ENCODE measurements at places on chromosomes 4 and X. TPM values are rescaled to one million over a fixed set of nuclear protein-coding genes. Genes with fewer than 3 reads are reported as not detected.

- DNase-seq: no peak
These were observed 230.1 kb downstream of the HS6ST2 start for GRCh38 chrX:132728296-132728695.

Gene GUCY1B1
- total RNA-seq: not detected

- no peak for DNase-seq
These were observed 137.4 kb downstream of the DKK2 start for GRCh38 chr4:106898621-106899230.

Gene QRFPR
- total RNA-seq: not detected

DNA sequence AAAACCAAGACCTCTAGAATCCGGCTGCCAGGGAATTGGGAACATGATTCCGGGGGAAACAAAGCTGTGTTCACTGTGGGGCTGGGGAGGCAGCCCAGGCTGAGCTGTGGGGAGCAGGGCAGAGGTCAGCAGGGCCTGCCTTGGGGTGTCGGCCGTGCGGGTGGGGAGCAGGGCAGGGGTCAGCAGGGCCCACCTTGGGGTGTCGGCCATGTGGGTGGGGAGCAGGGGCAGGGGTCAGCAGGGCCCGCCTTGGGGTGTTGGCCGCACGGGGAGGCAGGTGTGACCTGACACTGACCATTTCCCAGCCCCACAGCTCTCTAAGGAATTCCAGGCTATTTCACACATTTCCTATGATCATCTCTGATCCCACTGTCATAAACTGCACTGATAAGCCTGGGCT, 45.6 kb upstream of the CPLX1 start:
- no peak for DNase-seq

- no peak for DNase-seq
These were observed 64.7 kb downstream of the TMEM156 start for GRCh38 chr4:38967260-38968095.

DNA sequence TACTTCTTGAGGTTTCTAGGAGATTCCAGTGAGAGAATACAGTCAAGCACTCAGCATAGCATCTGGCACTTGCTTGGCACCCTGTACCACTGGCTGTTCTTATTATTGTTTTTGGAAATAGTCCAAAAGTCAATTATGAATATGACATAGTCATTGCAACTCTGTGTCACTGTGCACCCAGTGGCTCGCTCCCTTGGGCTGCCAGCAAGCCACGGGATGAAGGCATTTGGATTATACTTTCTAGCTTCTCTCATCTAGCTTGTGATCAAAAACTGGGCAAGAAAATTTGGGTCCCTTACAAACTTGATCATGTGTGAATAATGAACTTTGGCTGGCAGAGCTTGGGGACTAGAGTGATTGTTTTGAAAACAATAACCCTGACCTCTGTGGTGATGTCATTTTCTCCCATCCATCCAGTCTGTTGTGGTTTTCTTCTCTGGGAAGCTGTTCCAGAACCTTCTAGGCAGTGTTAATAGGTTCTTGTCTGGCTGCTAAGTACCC, 32.7 kb upstream of the LIMCH1 start:
- DNase-seq: no peak

GRCh38 chr4:4651811-4652755, 110.2 kb upstream of the STX18 start:
- no peak for DNase-seq

Gene HSFX3
- not detected for total RNA-seq

GRCh38 chr4:76292730-76293129, 13.8 kb upstream of the STBD1 start:
- DNase-seq: no peak

DNA sequence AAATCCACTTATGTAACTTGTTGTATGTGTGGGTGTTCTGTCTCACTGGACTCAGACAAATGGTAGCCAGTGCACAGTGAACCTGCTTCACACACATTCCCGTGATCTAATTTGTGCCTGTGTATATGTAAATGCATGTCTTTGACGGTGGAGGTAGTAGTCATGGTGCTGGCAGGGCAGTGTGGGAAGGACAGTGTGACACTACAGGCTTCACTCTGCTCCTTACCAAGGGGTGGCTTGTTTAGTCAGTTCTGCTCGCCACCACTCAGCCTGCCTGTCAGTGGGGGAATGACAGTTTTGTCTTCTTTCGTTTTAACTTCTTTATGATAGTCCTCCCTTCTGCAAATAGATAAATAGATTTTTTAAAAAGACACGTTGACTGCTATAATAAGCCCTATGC, 17.7 kb upstream of the PAQR3 start:
- DNase-seq: no peak

DNA sequence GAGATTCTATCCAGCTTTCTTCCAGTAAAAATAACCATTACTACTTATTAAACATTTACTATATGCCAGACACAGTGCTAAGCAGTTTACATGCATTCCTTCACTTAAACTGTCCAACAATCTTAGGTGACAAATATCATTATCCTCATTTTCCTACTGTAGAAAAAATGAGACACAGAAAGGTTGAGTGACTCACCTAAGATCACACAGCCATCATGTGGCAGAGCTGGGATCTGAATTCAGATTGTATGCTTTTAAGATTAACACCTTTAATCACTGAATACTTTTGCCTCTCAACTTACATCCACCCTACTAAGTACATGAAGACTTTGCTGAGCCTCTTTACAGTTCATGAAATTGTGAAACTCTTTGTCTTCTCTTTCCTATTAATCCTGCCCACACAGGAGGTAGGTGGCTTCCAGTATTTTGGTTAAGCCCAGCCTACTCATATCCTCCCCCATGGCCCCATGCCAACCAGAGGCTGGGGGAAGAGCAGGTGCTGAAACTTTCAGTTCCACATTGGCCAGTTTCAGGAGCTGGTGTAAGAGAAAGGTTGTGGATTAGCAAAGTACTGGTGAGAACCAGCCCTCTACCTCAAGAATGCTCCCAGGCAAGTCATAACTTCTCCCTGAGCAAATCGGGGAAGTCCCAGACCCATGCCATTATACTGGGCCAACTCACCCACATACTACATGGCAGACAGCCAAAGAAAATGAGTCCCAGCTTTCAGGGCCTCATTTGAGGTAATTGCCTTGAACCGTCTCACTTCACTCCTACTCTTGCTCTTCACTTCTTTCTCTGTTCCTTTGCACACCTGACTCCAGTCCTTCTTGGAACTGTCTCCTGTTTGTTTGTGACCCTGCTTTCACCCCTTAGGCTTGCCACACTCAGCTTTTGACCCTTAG, 211.1 kb downstream of the GUCY2F start:
- DNase-seq: no peak

DNA sequence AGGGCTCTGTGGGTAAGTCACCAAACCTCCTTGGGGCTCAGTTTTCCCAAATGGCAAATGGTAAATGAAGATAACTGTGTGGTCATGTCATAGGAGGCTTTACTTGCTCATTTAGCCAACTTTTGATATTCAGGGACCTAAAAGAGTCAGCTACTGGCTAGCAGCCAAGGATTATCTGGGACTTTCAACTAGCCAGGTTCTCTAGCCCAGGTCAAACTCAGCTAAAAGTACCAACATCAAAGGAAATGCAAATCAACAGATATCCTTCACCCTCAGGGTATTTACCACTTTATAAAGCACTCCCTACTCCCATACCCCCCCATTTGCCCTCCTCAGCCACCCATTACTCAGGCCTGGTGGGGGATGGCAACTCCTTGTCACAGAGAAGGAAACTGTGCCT, 7.5 kb downstream of the AMER1 start:
- no peak for DNase-seq

GRCh38 chrX:147675819-147676218, 235.9 kb upstream of the FMR1 start:
- no peak for DNase-seq

DNA sequence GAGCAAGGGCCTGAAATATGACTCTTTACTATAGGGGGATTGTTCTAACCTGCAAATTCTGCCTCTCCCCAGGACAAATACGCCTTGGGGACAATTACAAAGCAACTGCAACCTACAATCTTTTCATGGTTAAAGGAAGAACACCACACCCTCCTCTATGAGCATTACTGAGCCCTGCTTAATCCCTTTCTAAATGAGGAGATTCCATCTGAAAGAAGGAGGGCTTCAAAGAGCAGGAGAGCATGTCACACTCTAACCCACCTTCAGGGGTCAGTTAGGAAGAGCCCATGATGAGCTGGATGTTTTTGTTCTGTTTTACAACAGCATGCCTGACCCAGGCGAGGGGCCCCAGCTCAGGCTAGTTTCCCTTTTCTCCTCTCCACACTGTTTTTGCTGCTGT, 134.0 kb upstream of the ANXA3 start:
- no peak for DNase-seq

Gene TMA16
- 55.9 TPM for total RNA-seq

DNA sequence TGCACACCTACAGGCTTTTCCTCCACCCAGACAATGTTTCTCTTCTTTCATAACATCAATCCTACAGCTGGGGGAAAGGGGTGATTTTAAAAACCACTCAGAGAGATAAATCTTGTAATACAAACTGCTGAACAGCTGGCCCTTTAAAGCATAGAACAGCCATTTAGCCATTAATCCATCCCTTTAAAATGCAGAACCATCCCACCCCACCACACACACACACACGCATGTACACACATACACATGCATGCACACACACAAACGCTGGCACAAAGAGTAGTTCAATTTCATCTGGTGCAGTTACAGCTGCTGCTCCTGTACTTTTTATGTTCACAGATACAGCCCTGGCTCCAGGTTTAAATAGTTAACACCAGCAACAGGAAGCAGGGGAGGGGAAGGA, 426.1 kb downstream of the MID1IP1 start:
- no peak for DNase-seq

DNA sequence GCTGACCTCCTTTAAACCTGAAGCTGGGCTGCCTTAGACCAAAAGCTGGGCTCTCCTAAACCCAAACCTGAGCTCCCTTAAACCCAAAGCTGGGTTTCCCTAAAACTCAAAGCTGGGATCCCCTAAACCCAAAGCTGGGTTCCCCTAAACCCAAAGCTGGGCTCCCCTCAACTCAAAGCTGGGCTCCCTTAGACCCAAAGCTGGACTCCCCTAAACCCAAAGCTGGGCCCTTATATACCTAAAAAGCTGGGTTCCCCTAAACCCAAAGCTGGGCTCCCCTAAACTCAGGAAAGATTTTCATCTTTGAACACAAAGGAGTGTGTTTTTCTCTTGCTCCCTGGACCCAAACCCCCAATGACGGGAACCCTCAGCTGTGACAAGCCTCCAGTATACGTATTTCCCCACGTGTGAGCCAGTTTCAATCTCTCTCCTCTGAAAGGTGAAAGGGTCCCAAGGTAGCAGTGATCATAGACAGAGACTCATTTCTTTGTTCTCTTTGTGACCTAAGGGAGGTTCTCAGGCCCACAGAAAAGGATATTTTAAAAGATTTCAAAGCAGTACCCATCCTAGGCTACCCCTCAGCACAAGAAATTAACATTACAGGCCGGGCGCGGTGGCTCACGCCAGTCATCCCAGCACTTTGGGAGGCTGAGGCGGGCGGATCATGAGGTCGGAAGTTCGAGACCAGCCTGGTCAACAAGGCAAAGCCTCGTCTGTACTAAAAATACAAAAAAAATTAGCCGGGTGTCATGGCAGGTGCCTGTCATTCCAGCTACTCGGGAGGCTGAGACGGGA, 31.3 kb upstream of the ASMTL start:
- DNase-seq: no peak

Gene FAM184B
- total RNA-seq: not detected

GRCh38 chrX:77447653-77448569, 722 bp downstream of the FGF16 start:
- DNase-seq: no peak

DNA sequence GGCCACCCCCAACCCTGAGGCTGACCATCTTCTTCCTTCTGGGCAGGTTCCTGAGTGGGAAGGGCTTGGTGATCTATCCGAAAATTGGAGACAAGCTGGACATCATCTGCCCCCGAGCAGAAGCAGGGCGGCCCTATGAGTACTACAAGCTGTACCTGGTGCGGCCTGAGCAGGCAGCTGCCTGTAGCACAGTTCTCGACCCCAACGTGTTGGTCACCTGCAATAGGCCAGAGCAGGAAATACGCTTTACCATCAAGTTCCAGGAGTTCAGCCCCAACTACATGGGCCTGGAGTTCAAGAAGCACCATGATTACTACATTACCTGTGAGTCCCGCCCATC, 9.7 kb downstream of the EFNB1 start:
- DNase-seq: no peak

Gene SMIM43
- 0.47 TPM for total RNA-seq

Gene PRKG2
- 0.58 TPM for total RNA-seq

Gene PRPS2
- 81.8 TPM for total RNA-seq

- DNase-seq: no peak
These were observed 95.7 kb downstream of the NPNT start for GRCh38 chr4:105990933-105991332.

Gene TLR10
- total RNA-seq: not detected

GRCh38 chr4:84455697-84456096, 43.4 kb downstream of the NKX6-1 start:
- no peak for DNase-seq

- no peak for DNase-seq
These were observed 163.6 kb downstream of the DCHS2 start for GRCh38 chr4:154328030-154328429.

DNA sequence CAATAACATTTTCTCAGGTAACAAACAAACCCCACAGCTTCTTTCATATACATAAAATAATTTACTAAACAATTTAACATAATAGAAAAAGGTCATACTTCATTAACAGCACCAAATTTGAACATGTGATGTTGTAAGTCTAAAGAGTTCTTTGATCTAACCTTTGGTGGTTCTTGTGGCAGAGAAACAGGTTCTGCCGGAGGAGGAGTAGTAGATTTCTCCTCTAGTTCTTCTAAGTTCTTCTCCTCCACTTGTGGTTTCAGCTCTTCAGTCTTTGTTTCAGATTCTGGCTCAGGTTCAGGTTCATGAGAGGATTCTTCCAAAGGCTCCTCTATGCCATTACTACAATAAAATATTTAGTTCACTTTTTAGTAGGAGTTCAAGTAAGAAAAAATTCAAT, 18.3 kb downstream of the G3BP2 start:
- DNase-seq: no peak

Gene NAP1L5
- total RNA-seq: 4.4 TPM

DNA sequence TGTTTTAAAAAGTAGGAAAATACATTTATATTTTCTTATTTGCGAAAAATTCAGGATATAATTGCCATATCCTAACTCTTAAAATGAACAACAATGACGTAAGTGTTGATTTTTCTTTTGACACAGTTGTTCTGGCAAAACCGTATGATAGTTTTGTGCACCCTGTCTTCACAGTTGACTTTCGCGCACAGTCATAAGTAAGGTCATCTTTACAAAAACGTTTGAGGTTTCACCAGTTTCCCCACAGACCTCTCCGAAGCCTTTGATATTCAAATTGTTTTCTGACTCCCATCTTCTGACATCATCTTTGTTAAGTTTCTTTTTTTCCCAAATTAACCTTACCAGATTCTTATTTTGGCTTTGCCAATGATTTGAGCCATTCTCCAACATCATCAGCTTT, 48.1 kb upstream of the ATXN3L start:
- no peak for DNase-seq

Gene GPR173
- total RNA-seq: not detected

DNA sequence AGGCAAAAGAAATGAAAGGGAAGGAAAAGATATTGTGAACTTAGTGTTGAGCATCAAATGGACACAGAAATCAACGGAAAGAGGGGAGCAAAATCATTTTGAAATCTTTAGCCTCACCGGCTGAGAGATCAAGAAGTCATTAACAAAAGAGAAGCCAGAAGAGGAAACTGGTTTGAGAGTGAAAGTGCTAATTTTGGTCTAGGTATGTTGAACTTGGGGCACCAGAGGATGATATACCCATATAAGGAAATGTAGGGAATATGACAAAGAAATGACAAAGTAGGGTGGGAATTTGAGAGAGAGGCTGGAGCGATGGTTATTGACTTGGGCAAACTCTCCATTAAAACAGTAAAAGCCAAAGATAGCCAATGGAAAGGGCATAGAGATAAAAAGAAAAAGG, 183.4 kb upstream of the ATOH1 start:
- no peak for DNase-seq

Gene ADH1A
- not detected for total RNA-seq

Gene CABS1
- not detected for total RNA-seq

Measured in CD8-positive, alpha-beta memory T cell (primary cell).